Activated naive CD4-positive, alpha-beta T cell (primary cell): ENCODE measurements at places on chromosomes 7 and 10.

DNA sequence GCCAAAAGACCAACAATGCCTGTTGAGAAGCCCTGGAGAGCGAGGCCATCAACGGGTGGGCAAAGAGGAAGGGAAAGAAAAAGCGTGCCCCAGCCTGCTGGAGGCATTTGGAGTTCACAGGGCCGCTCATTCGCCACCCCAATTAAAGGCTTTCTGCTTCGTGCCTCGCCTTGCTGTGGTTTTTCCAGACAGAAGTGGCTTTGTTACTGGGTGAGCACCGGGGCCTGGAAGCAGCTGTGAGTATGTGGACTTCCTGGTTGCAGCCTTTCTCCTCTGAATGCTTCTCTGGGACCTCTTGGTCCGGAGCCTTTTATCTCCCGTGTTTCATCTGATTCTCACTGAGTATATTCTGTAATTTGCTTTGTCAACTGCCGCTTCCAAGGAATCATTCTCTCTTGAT is 118.1 kb upstream of the EGR2 start:
- no peak for DNase-seq

DNA sequence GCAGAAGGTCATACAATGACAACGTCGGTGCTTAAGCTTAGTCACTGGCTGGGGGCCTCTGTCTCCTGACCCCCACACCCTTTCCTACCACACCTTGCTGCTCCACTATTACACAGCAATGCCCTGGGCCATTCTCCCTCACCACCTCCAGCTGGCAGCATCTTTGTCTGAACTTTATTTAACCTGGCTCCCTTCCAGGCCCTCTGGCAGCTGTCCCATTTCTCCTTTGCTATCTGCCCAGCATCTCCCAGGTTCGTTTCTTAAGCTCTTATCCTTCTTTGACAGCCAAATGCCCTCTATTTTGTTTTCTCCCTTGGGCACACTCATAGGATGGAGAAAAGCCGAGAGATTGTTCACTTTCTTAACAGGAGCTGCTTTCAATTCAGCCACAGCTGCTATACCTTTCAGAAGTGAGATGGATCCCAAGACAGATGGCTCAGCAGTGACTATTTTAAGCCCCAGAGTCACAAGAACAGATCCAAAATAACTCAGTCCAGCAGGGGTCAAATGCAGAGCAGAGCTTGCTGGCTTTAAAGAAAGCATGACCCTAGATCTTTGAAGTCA is 1277.1 kb upstream of the AUTS2 start:
- DNase-seq, result no peak

DNA sequence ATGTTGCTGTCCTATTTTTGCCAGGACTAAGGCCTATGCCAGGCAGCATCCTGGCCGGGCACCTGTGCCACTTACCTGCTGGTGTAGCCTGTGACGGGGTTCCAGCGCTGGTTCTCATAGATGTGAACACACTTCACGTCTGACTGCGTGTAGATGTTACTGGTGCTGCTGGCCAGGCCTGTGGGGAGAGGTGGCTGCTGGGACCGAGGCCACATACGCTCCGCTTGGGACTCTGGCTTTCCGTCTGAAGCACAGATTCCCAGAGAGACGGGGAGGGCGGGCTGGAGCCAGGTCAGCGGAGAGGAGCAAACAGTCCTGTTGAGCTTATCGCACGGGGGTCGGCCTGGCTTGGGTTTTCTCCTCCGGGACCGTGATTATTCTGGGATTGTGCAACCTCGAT is 16.7 kb downstream of the BHLHA15 start:
- DNase-seq, result no peak

DNA sequence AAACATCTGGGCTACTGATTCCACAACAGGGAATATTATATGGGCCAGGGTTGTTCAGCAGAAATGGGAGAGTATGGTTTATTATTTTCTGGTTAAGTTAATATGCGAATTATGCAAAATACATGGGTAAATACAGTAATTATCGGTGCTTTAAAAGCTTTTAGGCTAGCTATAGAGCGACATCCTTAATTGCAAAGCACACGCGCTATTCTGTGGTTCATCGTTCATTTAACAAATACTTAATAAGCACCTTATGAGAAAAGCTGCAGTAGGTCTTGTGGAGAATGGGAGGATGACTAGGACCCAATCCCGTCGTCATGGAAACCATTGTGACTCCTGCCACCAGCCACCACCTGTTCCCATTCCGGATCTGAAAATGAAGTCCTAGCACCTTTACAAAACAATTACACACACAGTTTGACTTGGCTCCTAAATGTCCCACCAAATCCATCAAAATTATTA is 623 bp upstream of the CEP41 start:
- DNase-seq, result no peak

DNA sequence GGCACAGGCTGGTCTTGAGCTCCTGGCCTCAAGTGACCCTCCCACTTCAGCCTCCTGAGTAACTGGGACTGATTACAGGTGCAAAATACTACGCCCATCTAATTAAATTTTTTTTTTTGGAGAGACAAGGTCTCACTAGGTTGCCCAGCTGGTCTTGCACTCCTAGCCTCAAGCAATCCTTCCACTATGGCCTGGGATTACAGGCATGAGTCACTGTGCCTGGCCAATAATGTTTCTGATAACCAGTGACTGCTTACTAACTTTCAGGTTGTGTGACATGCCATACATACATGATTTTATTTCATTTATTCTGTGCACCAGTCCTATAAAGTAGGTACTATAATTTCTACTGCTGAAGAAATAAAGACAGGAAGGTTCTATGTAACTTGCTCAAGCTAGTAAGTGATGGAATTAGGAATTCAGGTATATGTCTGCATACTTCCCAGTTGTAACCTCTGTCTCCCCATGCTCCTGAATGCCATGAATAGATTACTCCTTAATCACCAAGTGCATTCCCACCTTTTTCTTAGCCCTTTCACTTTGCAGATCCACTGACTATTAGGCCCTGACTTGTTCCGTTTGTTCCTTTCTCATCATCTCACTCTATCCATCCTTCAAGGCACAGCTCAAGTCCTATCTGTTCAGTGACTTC is 28.1 kb downstream of the MCU start:
- no peak for DNase-seq

DNA sequence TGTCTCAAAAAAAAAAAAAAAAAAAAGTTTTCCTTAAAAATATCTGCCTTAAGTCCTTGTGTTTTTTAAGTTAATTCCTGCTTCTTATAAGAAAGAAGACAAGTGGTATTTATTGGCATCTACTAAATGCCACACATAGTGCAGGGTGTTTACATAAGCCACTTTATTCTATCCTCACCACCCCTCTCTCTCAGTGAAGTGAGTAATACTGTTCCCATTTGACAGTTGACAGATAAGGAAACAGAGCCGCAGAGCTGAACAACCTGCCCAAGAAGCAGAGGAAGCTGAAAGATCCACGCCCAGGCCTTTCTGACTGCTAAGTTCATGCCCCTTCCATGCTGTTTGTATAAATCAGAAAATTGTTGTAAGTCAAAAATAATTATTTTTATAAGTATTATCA is 54.1 kb downstream of the ABLIM1 start:
- no peak for DNase-seq

- DNase-seq, result no peak
These were observed 5.8 kb downstream of the ELFN1 start for GRCh38 chr7:1675673-1676549.
